ENCODE measurements at places on chromosomes 2 and 18. TPM values are rescaled to one million over a fixed set of nuclear protein-coding genes. Genes with fewer than 3 reads are reported as not detected.

Gene RPL37A
- 3,826 TPM for polyA plus RNA-seq

Gene LAMA1
- 4.0 TPM for polyA plus RNA-seq

Gene CYP1B1
- polyA plus RNA-seq: 3.8 TPM

Gene SKOR2
- polyA plus RNA-seq: not detected

- DNase-seq: no peak
Measured at GRCh38 chr18:50138181-50139064, 56.5 kb downstream of the MYO5B start.

DNA sequence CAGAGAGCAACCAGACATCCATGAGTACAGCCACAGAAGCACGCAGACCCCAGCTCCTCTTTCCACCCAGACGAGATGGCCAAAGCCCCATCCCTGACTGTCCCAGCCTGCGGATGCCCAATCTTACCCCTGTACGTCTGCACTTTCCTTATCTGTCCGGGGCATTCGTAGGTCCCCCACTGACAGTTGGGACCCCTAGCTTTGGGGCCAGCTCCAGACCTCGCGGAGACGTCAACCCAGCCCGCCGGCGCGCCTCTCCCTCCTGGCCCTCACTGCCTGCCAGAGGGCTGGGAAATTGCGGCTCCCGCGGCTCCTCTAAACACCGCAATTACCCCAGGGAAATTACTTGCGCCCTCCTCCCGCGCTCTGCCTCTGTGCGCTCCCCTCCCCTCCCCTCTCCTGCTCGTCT lies 2.3 kb downstream of the ECEL1 start:
- DNase-seq: no peak

GRCh38 chr2:24501813-24502212 lies 10.8 kb downstream of the NCOA1 start:
- no peak for DNase-seq

- DNase-seq: no peak
Measured at GRCh38 chr2:106841886-106842645, 43.9 kb downstream of the ST6GAL2 start.

DNA sequence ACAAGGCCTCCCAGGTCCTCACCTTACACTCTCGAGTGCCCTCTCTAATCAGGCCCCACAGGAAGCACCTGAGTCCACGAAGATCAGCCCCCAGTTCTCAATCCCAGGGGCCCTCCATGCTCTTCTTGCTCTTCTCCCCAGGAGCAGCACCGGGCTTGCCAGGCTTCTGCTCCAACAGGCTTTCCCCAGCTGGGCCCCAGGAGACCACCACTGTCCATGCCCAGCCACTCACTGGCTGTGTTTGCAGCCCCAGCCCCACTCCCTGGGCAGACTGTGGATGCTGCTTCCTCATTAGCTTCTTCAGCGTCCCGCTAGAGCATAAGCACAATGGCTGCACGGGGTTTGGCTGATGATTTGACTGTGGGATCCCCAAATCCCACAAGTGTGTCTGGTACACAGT lies 781.9 kb downstream of the GALR1 start:
- DNase-seq: no peak

DNA sequence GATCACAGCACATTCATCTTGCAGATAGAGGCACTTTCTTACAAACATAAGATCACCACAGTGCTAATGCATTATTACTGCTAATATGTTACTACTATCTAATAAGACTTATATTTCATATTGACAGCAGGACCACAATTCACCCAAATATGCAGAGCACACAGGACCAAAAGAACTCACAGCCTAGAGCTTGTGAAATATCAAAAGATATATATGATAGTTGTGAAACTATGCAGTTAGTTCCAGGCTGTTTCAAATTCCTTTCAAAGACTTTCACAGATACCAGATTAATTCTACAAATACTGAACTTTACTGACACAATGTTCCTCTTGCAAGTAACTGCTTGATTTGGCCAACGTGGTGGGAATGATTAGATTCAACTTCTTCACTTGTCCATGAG lies 23.0 kb downstream of the FBXO15 start:
- no peak for DNase-seq

GRCh38 chr2:68169308-68169707 lies 11.6 kb downstream of the PNO1 start:
- no peak for DNase-seq

DNA sequence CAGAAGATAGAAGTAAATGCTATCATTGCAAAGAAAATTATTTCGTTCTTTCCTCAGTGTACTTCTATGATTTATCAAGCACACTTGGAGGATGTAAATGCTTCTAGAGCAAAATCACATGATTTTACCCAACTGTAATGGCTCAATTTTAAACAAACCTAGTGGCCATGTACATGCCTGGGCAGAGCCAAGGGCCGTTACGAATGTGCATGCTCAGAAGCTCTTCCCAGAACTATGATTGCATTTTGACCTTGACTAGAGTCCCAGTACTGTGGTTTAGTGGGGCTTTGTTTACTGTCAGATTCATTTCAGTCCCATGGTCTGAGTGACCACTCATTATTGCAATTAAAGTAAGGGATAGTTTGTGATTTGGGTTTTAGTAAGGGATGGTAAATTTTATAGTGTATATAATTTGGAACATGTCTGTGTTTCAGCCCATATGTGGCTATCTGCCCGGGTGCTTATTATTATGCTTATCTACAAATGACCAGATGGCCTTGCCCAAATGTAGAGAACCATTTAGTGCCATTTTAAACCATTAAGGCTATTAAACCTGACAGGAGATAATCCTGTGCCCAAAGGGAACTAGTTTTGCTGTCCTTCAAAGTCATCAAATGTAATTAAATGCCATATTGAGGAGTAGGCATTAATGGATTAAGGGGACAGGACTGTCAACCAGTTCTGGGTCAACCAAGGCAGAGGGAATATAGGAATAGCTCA lies 239.1 kb downstream of the ICOS start:
- no peak for DNase-seq

DNA sequence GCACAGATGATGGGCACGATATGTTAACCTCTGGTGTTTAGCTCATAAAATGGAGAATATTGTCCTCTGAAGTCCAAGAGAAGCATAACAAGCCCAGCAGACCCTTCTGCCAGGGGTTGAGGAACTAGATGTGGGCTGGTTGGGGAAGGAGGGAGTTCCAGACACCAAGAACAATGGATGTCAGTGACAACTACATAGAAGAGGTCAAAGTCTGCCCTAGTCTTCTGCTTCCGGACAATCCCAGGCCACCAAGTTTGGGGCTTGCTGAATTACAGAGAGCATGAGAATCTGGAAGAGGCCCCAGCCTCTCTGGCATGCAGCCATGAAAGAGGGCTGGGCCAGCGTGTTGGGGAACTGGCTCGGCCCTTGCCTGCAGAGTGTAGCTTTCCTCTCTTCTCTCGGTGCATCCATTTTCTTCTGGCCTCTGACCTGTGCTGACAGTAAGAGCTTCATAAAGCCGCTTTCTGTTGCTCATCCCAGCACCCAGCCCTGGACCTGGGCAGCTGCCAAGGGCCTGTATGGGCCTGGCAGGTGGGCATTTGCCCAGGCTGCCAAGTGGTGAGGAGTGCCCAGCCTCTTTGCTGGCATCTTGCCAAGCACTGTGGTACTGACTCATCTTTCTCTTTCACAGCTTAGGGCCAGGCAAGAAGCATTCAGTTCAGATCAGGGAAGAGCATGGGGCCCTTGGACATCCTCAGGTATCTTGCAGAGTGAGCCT lies 14.6 kb upstream of the LAPTM4A start:
- peak; percentile 64 for DNase-seq

DNA sequence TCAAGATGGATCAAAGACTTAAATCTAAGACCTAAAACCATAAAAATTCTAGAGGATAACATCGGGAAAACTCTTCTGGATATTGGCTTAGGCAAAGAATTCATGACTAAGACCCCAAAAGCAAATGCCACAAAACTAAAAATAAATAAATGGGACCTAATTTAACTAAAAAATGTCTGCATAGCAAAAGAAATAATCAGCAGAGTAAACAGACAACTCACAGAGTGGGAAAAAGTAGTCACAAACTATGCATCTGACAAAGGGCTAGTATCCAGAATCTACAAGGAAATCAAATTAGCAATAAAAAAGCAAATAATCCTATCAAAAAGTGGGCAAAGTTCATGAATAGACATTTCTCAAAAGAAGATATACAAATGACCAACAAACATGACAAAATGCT lies 18.2 kb upstream of the ASB18 start:
- DNase-seq: no peak

- DNase-seq: peak; percentile 71
Measured at GRCh38 chr2:38115216-38116032, 39.5 kb upstream of the CYP1B1 start.

Data from muscle of arm (tissue), 14 donors.